ENCODE measurements at places on chromosomes 5 and 9.

DNA sequence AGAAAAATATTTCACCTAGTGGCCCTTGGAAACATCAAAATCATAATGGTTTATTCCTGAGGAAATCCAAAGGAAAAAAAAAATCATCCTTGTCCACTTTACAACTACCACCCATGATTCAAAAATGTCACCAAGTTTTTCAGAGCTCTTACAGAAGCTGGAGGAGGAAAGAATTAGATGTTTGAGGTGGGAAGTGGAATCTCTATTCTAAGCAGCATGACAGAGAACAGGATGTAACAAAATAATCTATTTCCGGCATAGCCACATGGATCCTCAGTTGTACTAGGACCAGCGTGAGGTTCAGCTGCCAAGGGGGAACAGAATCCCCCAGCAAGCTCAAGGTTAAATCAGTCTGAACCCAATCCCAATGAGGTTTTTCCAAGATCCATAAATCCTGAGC, 40.2 kb downstream of the FBXW11 start:
- no peak for DNase-seq

GRCh38 chr9:113633782-113634595, 170.5 kb downstream of the RGS3 start:
- no peak for DNase-seq

- no peak for DNase-seq
These were observed 37.6 kb downstream of the PAM start for GRCh38 chr5:102792705-102793104.

GRCh38 chr9:80899208-80899607, 790.1 kb downstream of the TLE1 start:
- DNase-seq, result no peak

GRCh38 chr9:113501129-113501686, 37.7 kb downstream of the RGS3 start:
- DNase-seq, result no peak

- peak; percentile 100 for DNase-seq
These were observed 251.4 kb upstream of the IL12B start for GRCh38 chr5:159581502-159582249.

DNA sequence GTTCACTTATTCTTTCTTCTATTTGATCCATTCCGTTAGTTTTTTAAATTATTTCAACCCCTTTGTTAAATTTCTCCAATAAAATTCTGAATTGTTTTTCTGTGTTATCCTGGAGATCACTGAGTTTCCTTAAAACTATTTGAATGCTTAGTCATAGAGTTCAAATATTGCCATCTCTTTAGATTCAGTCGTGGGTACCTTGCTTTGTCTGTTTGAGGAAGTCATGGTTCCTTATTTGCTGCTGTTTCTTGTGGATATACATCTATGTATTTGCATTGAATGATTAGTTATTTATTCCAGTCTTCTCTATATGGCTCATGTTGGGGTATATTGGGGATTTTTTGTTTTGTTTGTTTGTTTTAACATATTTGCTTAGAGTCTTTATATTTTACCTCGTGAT, 80.6 kb downstream of the HINT1 start:
- no peak for DNase-seq

DNA sequence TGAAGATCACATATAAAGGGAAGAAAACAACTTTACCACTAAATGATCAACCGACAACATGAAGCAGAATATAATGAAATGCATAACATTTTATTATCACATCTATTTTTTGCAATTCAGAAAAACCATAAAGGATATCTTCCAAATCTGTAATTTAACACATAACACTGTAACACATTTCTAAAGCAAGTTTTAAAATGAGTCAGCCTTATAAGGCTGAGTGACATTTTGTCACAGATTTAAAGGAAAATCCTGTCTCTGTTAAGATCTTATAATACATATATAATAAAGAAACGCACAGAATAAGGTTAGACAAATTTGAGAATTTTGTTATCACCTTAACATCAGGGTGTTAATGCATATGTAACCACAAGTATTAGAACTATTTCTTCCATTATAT, 198.4 kb upstream of the RASA1 start:
- DNase-seq, result no peak
